Stimulated activated CD4-positive, alpha-beta T cell treated with anti-CD3 and anti-CD28 coated beads, Interleukin-1b, Interleukin-23, amount 100 ng/mL, for 4 hours (primary cell): ENCODE measurements at places on chromosomes 11 and 22.

- no peak for DNase-seq
Measured at GRCh38 chr11:122703541-122704272, 48.2 kb downstream of the UBASH3B start.

- no peak for DNase-seq
Measured at GRCh38 chr11:56089697-56090096, 3.4 kb upstream of the OR8I2 start.

DNA sequence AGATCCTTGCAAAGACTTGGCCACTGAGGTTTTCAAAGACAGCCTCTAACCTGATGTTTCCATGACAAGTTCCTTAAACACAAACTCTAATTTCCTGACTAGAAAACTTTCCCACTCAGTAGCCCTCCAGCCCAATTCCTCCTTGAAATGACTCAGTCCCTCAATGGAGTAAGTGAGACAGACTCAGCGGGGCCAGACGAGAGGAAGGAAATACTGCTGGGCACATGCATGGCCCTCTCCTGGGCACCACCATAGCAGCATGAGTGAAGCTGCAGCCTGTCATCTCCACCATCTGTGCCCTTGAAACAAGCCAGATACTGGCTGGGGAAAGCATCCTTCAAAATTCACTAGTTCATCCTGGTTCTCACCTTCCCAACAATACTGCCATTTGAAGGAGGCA, 76.2 kb upstream of the GDPD4 start:
- DNase-seq, result no peak

- no peak for DNase-seq
Measured at GRCh38 chr11:24406389-24406788, 90.5 kb upstream of the LUZP2 start.

GRCh38 chr11:19368726-19369375, 128.1 kb upstream of the E2F8 start:
- no peak for DNase-seq

DNA sequence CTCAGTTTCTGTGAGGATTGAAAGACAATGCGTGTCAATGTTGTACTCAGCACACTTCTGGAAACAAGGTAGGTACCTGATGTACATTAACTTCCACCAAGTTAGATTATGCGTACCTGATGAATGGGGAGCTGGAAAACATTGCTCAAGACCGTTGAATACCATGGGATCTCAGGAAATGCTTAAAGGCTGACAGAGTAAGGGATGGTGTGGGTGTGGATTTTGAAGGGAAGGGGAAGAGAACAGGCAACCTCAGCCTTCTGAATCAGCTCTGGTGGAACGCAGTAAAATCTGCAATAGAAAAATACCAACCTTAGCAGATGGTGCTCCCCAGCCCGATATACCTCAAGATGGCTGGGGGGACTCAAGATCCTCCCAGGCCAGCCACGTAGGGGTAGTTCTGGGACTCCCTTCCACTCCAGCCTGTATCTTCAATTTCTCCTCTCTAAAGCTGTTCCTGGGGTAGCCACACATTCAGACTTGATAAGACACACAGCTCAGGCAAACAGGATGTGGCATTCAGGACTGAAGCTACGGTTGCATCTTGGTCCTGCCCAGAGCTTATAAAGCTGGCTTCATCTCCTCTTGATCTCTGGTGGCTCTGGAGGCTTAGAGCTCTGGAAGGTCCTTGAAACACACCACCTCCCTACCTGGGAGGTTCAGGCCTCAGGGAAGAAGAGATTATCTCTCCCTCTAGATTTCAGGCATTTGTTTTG, 111.8 kb downstream of the CTNND1 start:
- no peak for DNase-seq

- no peak for DNase-seq
Measured at GRCh38 chr11:64419818-64420485, 61.0 kb downstream of the RPS6KA4 start.

DNA sequence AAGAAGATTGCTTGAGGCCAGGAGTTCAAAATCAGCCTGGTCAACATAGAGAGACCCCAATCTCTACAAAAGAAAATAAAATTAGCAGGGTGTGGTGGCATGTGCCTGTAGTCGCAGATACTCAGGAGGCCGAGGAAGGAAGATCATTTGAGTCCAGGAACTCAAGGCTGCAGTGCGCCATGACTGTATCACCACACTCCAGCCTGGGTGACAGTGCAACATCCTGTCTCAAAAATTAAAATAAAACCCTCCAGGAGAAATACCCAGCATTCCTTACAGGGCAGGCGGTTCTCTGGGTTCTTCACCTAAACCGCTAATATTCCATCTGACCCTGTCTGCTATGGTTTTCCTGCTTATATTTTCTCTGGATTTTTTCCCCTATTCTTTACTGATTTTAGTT, 13.5 kb downstream of the TCF20 start:
- no peak for DNase-seq

GRCh38 chr22:21025266-21025665, 7.1 kb downstream of the SLC7A4 start:
- DNase-seq, result no peak
